ENCODE measurements at places on chromosomes 2 and 18. TPM values are rescaled to one million over a fixed set of nuclear protein-coding genes. Genes with fewer than 3 reads are reported as not detected.

Gene PASK
- total RNA-seq, result 8.2 TPM

Gene SLC9A2
- 3.4 TPM for total RNA-seq

Gene HTR2B
- not detected for total RNA-seq

Gene AGBL5
- 31.9 TPM for total RNA-seq

Gene MALL
- total RNA-seq, result 131 TPM

Gene EPB41L3
- total RNA-seq, result 0.52 TPM

Gene SRD5A2
- not detected for total RNA-seq

Gene ADRA2B
- total RNA-seq, result not detected

Gene AQP12A
- total RNA-seq, result not detected

Gene PCARE
- not detected for total RNA-seq

Gene COPS7B
- 40.9 TPM for total RNA-seq

Gene DYNC2LI1
- total RNA-seq, result 15.2 TPM

Gene CXCR4
- 0.85 TPM for total RNA-seq

Gene ADNP2
- total RNA-seq, result 9.9 TPM

Gene CTIF
- total RNA-seq, result 17.2 TPM

Gene REG3A
- total RNA-seq, result not detected

Gene HJURP
- total RNA-seq, result 93.0 TPM

Gene SIX2
- 0.72 TPM for total RNA-seq

Gene IL1B
- 0.33 TPM for total RNA-seq

Gene VSNL1
- not detected for total RNA-seq

Gene IL18RAP
- not detected for total RNA-seq

Gene ONECUT2
- 0.32 TPM for total RNA-seq

Gene CNRIP1
- 2.3 TPM for total RNA-seq

Gene MXD1
- total RNA-seq, result 1.8 TPM

Gene DSG1
- total RNA-seq, result not detected

Gene KLF11
- total RNA-seq, result 5.8 TPM

Gene CFC1
- total RNA-seq, result not detected

Gene TFCP2L1
- 10.0 TPM for total RNA-seq

Gene MYCN
- total RNA-seq, result not detected

Gene ZSWIM2
- not detected for total RNA-seq

Gene FOXI3
- total RNA-seq, result not detected

Gene MBD5
- 8.4 TPM for total RNA-seq

Gene OSBPL1A
- total RNA-seq, result 16.5 TPM
